ENCODE measurements at places on chromosomes 6 and 20.

- DNase-seq, result no peak
Observed at GRCh38 chr6:17886891-17887290, 100.5 kb downstream of the KIF13A start.

- DNase-seq, result no peak
Observed at GRCh38 chr20:41719151-41719550, 101.0 kb upstream of the CHD6 start.

DNA sequence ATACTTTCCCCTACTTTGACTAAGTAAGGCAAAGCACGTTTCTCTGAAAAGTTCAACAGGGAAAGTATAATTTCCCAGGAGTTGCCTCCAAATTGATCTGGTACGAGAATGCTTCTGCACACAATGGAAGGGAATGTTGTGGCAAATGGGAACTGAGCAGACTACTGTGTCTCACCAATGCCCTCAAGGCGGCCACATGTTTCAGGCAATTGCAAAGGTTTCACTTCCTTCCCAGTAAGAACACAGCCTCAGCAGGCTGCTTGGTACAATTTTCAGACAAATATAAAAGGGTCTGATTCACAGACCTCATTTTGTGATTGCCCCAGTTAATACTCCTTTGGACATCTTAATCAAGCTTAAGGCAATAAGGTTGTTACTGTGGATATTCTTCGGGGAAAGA is 71.2 kb downstream of the KIAA0319 start:
- DNase-seq, result no peak

DNA sequence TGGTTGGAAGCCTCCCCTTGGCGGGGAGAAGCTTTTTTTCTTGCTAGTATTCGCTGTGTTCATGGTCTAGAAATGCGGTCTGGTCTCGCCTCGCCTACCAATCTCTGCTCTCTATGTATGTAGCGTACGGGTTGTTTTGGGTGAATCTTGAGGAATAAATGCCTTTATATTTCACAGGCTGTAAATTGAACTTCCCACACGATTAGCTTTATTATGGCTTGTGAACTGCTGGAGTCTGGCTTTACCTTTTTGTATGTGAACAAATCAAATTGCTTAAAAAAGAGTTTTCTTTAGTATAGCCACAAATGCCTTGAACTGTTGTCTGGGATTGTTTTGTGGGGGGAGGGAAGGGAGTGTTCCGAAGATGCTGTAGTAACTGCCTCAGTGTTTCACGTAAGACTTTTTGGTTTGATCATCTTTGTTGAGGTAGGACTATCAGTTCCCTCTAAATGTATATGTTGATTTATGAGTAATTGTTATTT is 2.2 kb downstream of the INSM1 start:
- DNase-seq, result peak; percentile 30

GRCh38 chr6:149995235-149995750 is 30.0 kb downstream of the RAET1L start:
- no peak for DNase-seq

DNA sequence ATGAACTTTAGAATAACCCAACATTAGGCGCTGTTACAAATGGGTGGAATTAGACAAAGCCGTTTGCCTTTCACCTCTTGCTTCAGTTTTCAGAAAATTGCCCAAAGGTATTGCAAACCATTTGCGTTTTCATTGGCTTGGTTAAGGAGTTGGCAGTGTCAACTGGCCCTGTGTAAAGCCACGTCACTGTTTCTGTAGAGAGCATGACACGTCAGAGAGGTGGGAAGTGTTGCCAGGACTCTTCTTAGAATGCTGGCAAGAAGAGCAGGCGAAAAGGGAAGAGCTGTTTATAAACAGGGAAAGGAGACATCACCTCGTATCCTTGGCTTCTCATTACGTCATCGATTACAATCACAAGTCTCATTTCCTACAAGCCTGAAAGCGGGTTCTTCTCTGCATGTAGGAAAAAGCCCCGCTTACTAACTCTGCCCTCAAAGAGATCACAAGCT is 4.2 kb upstream of the IRF4 start:
- DNase-seq, result peak; percentile 53

GRCh38 chr20:22927537-22927936 is 107.6 kb upstream of the SSTR4 start:
- no peak for DNase-seq

GRCh38 chr6:44016131-44016870 is 111.0 kb downstream of the MRPL14 start:
- DNase-seq, result no peak

DNA sequence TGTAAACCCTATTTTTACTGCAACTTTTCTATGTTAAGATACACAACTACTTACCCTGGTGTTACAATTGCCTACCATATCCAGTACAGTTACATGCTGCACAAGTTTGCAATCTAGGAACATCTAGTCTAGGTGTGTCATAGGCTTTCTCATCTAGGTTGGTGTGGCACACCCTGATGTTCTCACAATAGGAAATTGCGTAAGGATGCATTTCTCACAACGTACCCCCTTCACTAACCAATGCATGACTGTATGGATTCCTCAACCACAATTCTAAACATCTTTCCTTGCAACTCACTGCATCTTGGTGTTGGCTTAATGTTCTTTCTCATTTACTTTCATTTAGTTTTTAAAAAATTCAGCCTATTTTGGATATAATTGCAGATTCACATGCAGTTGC is 31.6 kb downstream of the GJA10 start:
- DNase-seq, result no peak

DNA sequence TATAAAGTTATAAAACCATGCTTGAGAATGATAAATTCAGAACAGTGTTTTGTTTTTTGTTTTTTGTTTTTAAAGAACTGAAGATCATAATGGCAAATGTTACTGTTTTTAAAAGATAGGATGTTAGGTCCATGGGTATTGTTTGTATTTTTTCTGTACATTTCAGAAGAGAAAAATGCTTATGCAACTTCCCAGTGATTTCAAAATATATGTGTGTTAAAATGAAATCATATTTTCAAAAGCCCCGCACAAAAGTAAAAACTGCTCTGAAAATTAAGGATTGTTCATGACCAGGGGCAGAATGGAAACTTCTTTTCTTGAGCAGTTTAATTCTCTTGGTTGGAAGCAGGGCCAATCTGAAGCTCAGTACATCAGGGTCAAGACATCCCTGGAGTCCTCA is 109.2 kb upstream of the SIRPG start:
- no peak for DNase-seq

- no peak for DNase-seq
Observed at GRCh38 chr20:35002426-35003210, 47.0 kb downstream of the MYH7B start.

- DNase-seq, result no peak
Observed at GRCh38 chr6:169949511-169950097, 198.2 kb downstream of the ERMARD start.

- no peak for DNase-seq
Observed at GRCh38 chr6:34315780-34316179, 67.0 kb upstream of the SMIM29 start.

- no peak for DNase-seq
Observed at GRCh38 chr6:152272486-152272885, 364.7 kb downstream of the SYNE1 start.

- DNase-seq, result no peak
Observed at GRCh38 chr6:3566812-3567211, 110.0 kb upstream of the SLC22A23 start.

- no peak for DNase-seq
Observed at GRCh38 chr20:9099372-9099771, 30.5 kb downstream of the PLCB4 start.

DNA sequence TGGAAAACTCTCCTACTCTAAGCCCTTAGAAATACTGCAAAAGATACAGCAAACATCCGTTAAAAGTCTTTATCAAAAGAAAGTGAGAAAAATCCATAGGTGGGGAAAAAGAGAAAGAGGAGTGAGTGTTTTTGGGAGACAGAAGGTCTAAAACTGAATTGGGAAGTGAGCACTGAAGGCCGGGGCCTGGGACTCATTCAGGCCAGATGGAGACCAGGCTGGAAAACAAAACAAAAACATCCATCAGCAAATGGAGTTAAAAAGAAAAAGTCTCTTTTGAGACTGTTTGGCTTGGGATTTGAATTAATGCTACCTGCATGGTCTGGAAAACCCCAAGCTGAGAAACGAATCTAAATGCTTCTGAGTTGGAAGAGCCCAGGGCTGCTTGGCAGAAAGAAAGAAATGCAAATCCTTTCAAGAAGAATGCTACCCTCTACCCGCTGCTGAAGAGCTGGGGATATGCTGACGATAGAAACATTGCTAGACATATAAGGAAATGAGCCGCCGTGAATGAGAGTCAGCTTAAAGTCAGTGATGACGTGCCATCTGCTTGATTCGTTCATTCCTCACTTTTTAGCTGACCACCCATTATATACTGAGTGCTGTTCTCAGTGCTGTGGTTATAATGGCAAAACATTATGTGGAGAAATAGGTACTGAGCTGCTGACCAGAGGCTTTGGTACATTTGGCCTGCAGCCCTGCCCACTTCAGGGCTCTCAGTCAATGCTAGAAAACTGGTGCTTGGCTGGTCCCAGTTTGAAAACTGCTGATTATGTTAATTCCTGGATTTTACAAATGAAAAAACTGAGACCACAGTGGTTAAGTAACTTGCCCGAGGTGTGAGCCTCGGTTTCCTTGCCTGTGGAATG is 28.0 kb upstream of the TULP4 start:
- peak; percentile 85 for DNase-seq

DNA sequence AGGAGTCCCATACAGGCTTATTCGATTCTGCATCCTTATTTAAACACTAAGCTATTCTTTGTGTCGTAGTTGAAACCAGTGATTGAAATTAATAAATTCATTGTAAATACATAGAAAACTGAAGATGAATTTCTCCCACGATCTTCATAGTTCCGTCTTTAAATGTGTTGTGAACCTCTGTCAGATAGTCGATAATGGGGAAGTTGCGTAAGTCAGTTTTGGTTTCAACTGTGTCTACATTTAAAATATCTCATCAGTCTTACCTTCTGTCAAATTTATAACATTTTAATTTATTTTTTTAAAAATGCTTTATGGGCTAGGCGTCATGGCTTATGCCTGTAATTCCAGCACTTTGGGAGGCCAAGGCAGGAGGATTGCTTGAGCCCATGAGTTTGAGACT is 12.7 kb downstream of the STX11 start:
- DNase-seq, result no peak

- DNase-seq, result no peak
Observed at GRCh38 chr20:37229357-37229756, 32.3 kb downstream of the GHRH start.

- no peak for DNase-seq
Observed at GRCh38 chr20:37947943-37948342, 45.0 kb downstream of the VSTM2L start.

DNA sequence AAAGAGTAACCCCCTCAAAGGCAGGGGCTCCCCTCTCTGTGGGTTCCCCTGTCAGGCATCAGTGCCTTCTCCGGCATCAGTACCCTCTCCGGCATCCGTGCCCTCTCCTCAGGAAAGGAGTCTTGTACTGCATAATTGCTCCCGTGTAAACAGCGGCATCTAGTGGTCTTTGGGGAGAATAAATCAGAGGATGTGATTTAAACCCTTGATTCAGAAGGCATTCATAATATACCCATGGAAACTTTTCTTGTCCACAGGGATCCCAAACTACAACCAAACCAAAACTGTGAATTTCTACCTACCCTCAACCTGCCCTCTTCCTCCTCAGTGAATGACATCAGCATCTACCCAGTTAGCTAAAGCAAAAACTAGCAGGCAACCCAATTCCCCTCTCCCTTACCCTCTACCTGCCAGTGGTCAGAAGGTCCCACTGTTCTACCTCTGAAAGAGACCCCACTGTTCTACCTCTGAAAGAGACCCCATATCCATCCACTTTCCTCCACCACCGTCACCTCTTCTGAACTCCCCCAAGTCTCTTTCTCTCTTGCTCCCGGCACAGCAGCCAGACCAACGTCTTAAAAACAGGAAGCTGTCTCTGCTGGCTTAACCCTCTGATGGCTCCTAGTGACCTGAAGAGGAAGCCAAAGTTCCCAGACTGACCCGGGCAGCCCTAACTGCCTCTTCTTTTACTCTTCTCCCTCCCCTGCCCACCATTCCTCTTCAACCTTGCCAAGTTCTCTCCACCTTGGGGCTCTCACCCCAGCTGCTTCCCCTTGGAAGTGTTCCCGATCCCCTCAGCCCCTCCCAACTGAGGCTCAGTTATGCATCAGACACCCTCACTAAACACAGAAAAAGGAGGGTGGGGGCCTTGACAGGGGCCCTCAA is 27.2 kb downstream of the UBE2V1 start:
- peak; percentile 80 for DNase-seq

DNA sequence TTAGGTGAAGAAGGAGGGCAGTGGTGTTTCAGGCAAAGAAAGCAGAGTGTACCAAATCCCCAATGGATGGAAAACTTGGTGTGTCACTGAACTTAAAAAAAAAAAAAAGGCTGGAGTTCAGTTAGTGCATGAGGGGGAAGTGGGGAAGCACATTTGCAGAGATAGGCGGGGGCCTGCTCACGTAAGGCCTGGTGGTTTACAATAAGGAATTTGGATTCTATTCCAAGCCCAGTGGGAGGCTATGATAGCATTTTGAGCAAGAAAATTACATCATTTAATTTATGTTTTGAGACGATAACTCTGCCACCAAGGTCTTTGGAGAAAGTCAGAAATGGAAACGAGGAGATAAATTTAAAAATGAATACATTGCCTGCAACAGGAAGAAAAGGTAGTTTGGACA is 225.5 kb downstream of the EYA4 start:
- DNase-seq, result no peak

DNA sequence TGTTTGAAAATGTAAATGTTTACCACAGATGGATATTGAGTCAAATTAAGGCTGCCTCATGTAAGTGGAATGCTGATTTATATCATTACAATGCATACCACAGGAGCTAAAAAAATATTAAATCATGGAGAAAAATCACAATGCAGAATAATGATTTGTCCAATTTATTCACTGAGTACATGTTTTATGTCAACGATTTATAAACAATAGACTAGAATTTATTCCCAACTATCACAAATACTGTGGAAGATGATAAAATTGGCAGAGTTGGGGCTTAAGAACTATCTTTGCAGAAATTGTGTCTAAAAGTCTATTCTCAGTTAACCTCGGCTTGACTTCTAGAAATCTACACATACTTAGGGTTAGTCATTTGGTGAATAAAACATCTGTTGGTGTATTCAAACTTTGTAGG is 472.1 kb upstream of the MARCKS start:
- no peak for DNase-seq

GRCh38 chr6:82072751-82073150 is 174.8 kb downstream of the IBTK start:
- no peak for DNase-seq

DNA sequence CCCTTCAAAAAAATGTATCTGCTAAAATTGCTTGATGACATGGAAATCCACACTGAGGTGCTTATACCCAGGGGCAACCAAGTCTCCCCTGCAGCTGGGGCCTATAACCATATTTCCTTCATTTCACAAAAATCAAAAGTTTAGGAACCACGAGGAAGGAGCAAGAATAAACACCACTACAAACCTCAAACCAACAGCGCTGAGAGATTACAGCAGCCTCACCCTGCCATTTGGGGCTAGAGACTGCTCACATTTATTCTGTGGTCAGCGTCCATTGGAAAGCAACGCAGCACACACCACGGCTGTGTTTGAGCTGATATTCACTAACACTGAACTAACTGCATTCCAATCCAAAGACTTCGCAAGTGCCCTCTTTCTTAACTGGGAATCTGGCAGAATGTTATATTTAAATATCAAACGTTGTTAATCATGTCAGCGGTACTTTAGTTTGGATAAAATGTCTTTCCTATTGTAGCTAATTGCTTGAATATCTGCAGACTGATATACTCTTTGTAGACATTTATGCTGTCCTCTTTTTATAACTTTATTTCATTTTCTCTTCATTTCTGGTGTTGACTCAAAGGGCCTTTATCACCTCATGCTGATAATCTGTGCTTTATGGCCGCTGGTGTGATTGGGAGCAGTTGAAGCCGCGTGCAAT is 94.6 kb downstream of the FOXA2 start:
- DNase-seq, result peak; percentile 4

Data from tongue (tissue), 3 donors.